ENCODE measurements at places on chromosomes 7 and 10. TPM values are rescaled to one million over a fixed set of nuclear protein-coding genes. Genes with fewer than 3 reads are reported as not detected.

- H3K36me3 ChIP-seq = no peaks in the 10 kb centered on the region
- H3K4me3 ChIP-seq = no peak overlapping the region
- no peak overlapping the region for H3K27ac ChIP-seq
- no peak for DNase-seq
- H3K27me3 ChIP-seq = peaks cover 3% of the 10 kb centered on the region
Measured at GRCh38 chr7:124780608-124781007, 15.0 kb upstream of the GPR37 start.

SPDYE2 gene
- 0.15 TPM for total RNA-seq

DNA sequence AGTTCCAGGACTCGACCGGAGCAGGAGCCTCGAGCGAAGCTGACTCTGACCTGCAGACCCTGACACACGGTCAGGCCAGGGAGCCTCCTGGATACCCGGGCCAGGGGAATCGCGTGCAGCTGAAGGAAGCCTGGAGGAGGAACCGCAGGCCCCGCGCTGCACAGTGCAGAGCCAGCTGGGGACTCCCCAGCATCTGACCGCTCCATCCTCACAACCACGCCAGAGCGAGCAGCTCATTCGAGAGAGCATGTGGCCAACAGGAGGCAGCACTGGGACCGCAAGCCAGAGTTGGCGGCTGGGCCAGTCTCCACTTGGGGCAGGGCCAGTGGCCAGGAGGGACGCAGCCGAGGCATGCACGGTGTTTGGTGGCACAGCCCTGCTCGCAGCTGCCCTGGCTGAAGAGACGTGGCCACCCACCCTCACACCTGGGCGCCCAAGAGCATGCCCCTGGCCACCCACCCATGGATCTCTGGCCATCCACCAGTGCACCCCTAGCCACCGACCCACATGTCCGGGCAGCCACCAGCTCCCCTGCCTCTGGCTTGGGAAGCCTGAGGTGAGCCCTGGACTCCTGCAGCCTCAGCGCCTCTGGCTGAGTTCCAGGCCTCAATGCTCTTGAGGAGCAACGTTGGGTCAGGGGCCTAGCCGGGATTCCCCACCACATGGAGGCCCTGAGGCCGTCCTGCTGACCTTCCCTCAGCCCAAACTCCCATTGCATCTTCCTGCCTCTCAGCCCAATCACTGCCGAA lies 213.9 kb downstream of the ELFN1 start:
- no peak overlapping the region for H3K27ac ChIP-seq
- H3K36me3 ChIP-seq = peaks cover 46% of the 10 kb centered on the region
- peaks cover 38% of the 10 kb centered on the region for H3K4me1 ChIP-seq
- no peak overlapping the region for H3K4me3 ChIP-seq

DNA sequence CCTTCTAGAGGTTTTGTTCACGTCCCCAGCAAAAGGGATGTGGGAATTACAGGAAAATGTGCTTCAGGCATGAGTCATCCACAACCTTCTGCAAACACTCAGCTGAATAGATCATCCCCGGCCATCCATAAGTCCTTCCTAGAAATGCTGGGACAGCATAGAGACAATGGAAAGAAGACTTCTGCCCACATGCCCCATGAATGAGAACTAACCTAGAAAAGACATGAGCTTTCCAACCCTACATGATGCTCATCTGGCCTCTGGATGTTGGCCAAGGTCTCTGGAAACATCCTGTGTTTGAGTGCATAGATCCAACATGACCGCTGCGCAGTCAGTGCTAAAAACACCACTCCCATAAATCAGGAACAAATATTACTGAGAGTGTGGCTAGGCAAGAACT lies 277.5 kb downstream of the PLXNA4 start:
- H3K36me3 ChIP-seq = no peaks in the 10 kb centered on the region
- no peak overlapping the region for H3K27ac ChIP-seq
- H3K4me3 ChIP-seq = no peak overlapping the region
- H3K27me3 ChIP-seq = peaks cover 1% of the 10 kb centered on the region
- peaks cover 6% of the 10 kb centered on the region for H3K4me1 ChIP-seq

GRCh38 chr7:47804767-47805545 lies 143.3 kb downstream of the PKD1L1 start:
- no peak overlapping the region for H3K4me3 ChIP-seq
- H3K36me3 ChIP-seq = no peaks in the 10 kb centered on the region
- no peak overlapping the region for H3K27ac ChIP-seq
- H3K4me1 ChIP-seq = no peaks in the 10 kb centered on the region
